ENCODE measurements at places on chromosomes 7 and 10.

DNA sequence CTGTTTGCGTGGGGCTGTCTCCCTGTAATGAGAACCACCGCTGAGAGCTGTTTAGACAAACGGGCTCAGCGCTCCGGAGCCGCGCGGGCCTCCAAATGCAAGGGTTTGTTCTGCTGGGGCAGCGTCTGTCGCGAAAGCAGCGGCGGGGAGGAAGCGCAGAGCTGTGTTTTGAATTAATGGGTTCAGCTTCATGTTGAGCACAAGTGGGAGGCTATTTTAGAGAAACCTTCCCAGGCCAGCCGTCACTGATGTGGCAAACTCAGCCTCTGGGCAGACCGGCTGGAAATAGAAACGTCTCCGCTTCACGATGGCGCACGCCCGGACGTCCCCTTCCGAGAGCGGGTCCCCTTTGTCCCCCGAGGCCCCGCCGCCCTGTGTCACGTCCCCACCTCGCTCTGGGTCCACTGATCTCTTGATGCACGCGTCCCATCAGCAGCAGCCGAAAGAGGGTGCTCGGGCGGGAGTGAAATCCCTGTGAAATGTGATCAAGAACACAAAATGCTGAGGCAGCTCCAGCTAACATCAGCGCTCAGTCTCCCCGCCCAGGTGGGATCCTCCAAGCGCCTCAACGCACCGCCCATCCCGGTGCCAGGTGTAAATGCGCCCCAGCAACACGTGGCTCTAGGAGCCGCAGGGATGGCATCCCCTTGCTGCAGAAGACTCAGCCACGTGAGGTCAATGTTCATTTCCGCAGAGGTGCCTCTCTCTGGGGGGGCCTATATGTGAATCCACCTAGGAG lies 44.9 kb downstream of the BAMBI start:
- peak; percentile 15 for DNase-seq

DNA sequence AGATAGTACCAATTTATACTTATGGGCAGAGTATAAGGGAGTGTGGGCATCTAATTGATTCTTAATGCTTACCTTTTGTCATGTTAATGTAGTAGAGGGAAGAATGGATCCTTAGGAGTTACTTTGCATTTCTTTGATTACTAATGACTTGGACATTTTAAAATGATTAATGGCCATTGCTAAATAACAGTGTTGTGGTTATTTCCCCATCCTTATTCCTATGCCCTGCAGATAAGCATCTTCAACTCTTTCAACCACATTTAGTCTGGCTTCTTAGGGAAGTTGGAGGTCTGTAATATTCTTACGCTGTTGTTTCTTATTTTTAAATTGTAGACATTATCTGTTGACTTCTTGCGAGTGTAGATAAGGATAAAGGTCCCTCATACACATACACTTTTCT lies 37.2 kb downstream of the KAT6B start:
- no peak for DNase-seq

DNA sequence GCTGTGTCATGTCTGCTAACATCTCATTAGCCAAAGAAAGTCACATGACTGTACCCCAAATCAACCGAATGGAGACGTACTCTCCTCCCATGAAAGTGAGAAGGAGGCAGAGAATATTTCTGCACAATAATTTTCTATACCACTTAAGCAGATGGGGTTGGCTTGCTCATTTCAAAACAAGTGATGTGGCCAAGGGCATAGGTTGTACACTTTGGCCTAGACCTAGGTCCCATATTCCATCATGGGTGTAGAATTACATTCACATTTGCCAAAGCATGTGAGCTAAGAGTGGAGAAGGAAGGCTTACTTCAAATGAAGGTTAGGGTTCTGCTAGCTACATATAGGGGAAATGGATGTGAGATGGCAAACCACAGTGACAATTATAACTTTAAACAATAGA lies 83.0 kb downstream of the ZNF365 start:
- no peak for DNase-seq

- DNase-seq: no peak
Measured at GRCh38 chr7:40058636-40059035, 75.8 kb downstream of the MPLKIP start.

DNA sequence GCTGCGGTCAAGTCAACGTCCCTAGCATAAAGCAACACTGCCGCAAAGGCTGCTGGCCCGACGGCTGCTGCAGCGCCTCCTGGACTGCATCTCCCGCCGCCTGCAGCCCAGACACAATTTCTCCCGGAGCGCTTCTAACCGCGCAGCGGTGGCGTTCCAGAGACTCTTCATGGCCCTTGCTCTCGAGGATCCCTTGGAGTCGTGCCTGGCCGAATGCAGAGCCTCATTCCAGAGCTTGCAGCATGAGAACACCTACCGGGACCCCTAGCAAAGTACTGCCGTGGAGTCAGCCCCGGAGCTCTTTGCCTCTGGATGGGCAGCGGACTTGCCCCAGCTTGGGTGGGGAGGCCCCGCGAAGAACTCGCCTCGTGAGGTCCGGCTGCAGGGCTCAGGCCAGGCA lies 79.7 kb upstream of the ZNF32 start:
- DNase-seq: no peak

DNA sequence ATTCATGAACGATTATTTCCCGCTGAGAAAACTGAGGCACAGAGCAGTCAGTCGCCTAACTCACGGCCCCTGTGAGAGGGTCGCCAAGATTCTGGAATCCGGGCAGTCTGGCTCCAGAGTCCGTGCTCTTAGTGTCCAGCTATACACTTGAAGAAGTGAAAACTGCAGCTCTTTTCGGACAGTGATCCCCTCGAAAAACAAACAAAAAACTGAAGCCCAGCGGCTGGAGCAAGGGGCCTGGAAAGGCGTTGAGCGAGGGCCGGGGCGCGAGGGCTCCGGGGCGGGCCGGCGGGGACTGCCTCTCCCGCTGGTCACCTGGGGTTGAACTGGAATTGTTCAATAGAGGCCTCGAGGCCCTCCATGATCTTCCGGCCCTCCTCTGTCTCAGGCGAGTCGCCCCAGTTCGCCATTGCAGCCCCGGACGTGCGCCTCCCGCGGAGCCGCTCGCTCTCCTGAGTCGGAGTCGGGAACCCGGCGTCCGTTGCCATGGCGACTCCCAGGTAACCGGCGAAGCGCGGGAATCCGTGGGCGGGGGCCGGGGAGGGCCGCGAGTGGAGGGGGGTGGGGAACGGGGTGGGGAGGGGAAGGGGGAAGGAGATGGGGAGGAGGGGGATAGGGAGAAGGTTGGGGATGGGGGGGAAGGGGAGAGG lies 881 bp downstream of the C10orf67 start:
- peak; percentile 71 for DNase-seq

- DNase-seq: no peak
Measured at GRCh38 chr7:132130497-132130896, 445.8 kb downstream of the PLXNA4 start.

DNA sequence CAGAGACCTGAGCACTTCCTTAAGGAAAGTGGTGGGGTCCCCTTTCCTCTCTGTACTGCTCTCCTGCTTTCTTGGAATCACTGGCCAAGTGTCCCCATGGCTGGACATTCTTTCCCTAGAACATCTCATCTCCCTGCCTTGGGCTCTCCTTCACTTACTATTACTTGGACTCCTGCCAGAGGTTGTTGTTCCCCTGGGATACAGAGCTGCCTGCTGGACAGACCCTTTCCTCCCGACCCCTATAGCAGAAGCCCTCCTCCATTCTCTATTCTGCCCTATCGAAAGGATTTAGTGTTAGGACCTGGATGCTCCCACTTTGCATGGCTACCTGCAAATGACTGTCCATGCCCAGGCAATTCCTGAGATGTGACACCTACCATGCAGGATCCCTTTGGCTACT lies 164.3 kb upstream of the PODXL start:
- DNase-seq: no peak

DNA sequence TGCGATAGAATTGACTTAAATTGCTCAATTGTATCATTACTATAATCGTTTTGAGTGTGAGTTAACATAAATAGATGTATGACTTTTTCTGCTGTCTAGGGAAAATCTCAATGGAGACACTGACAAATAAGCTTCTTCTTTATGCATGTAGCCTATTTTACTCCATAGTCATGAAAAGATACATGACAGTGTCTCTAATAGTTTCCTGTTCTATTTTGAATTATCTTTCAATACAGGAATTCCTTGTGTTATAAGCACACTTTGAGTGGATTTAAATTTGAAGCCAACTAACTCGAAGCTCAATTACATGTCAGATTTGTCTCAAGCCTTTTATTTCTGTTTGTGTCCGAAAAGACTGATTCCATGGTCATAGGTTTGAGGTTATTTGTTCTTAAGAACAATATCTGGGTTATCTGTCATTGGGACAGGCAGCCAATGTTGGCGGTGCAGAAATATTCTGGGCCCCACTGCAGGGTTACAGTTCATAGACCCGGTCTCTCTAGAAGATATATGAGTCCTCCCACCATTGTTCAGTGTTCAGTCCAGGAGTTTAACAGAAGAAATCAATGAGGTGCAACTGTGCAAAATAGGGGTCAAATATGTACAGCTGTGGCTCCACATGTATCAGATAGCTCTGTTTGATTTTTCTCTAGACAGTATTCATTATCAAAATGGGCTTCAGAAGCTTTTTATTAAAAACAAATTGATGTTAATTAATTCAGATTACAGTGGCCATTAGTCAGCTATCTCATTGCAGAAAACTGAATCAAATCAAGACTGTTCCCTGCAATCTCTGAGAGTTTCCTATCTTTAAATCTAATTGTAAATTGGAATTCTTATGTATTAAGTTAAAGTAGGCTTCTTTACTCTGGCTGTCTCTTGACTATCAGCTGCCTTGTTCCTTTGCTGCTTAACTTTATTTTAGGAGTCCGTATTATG lies 1238.8 kb downstream of the NXPH1 start:
- DNase-seq: no peak

GRCh38 chr10:63703740-63704345 lies 182.6 kb downstream of the REEP3 start:
- no peak for DNase-seq

- DNase-seq: peak; percentile 57
Measured at GRCh38 chr7:128425850-128426249, 16.1 kb upstream of the IMPDH1 start.

GRCh38 chr7:69873512-69873911 lies 275.2 kb downstream of the AUTS2 start:
- DNase-seq: no peak

GRCh38 chr7:117427258-117427701 lies at the start of gene ASZ1:
TSS of gene ASZ1 (minus strand) at chr7:117427493. CDS start at chr7:117427460, 33 bp downstream.
- no peak for DNase-seq

GRCh38 chr10:113463777-113464176 lies 89.1 kb upstream of the HABP2 start:
- DNase-seq: no peak

DNA sequence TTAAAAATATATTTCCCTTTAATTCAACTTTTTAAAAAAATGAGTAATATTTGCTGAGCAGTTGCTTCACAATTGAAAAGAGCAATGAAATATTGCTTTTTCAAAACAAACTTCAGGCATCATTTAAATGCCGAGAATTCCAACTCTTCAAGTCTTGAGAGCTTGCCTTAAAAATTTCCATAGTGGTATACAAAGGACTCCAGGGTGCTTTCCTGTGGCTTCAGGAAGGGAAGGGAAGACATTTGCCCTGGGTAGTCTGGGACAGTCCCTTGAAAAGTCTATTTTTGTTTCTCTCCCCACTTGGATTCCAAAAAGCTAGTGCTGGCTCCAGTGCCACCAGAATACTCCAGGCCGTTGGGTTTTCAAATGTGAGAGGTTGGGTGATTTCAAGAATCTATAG lies 71.7 kb downstream of the HYCC1 start:
- no peak for DNase-seq

DNA sequence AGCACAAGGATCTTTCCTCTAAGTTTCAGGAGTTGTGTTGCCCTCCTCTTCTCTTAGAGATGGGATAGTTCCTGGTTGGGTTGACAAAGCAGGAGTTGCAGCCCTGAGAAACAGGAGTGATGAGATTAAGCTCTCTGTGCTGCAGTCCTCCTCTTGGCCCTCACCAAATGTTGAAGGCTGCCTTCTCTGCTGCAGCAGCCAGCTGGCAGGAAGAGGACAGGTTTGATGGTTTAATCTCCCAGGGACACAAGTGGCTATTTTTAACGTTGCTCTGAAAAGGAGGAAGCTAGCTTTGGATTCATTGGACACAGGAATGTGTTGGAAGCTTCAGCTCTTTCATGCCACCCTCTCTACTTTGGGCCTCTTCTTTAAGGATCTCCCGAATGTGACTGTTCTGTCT lies 9.4 kb downstream of the STRIP2 start:
- DNase-seq: no peak

- no peak for DNase-seq
Measured at GRCh38 chr10:87694011-87694794, 34.5 kb downstream of the PAPSS2 start.

DNA sequence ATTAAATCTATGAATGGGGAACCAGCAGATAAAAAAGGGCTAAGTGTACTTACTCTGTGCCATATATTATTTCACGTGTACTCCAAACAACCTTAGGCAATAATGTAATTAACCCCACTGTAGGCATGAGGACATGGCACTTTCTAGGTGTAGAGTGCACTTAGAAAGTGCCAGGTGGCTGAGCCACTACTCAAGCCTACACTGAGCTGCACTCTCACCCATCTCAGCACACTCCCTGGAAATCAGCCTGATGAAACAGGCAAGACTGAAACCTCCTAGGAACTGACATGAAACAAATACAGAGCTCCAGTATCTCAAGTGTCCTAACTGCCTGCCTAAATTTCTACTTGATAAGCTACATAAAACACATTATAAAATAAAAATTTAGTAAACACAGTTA lies 147.4 kb downstream of the KMT2E start:
- no peak for DNase-seq

GRCh38 chr7:7989616-7990440 lies 21.2 kb downstream of the GLCCI1 start:
- no peak for DNase-seq

- DNase-seq: no peak
Measured at GRCh38 chr10:97412891-97413304, 11.8 kb upstream of the RRP12 start.

DNA sequence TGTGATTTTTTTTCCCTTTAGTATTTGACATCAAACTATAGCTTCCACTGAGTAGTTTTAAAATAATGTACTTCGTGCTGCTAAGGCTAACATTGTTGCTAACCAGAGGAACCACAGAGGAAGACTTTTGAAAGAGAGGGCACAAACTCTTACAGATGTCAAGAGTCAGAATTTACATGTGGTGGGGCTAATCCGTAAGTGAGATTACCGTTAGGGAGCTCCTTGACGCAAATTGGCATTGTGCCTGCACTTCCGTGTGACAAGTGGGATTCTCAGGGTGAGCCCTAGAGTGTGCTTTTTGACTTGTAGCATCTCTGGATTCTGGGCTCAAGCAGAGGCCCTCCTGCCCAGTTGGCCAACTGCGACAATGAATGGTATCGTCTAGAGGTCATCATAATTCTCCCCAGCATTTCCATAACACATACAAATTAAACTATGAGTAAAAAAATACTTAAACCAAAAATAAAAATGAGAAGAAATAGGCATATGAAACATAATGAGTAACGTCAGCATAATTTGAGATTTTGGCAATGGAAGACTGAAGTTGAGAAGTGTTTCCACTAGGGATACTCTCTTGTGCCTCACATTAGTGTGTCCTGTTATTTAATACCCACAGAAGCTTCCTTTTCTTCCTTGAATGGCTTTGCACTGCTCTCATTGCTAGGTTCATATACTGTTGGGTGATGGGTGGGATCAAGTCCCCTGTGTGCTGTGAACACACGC lies 164.0 kb downstream of the SDK1 start:
- no peak for DNase-seq

- no peak for DNase-seq
Measured at GRCh38 chr10:104307576-104308438, 30.5 kb downstream of the ITPRIP start.

- DNase-seq: no peak
Measured at GRCh38 chr10:103333934-103334520, 16.9 kb downstream of the PCGF6 start.

GRCh38 chr10:130364631-130365411 lies 228.6 kb downstream of the GLRX3 start:
- no peak for DNase-seq
